ENCODE measurements at places on chromosomes 2 and 18.

- no peak for DNase-seq
Measured at GRCh38 chr2:191638079-191638801, 39.7 kb upstream of the NABP1 start.

GRCh38 chr18:63220903-63221302 lies 98.7 kb downstream of the BCL2 start:
- no peak for DNase-seq

GRCh38 chr18:54702686-54703085 lies 111.6 kb downstream of the DYNAP start:
- DNase-seq, result no peak

- no peak for DNase-seq
Measured at GRCh38 chr2:7825591-7826312, 856.1 kb upstream of the ID2 start.

DNA sequence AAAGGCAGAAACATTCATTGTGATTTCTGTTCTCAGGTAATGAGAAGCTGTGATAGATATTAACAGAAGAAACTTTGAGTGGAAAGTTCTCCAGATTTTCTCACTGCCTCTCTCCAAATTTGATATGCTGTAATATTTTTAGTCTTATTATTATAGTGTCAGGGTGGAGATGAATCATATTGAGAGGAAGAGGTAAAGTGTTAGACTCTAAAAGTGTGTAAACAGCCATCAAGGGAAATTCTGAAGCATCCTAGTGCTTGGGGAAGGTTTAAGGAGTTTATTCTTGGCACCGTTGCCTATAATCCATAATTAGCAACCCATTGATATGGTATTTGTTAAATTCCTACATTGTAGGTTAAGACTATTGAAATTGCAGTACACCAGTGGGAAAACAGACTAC lies 104.7 kb upstream of the NABP1 start:
- DNase-seq, result no peak
